ENCODE measurements at places on chromosomes 5 and 9. TPM values are rescaled to one million over a fixed set of nuclear protein-coding genes. Genes with fewer than 3 reads are reported as not detected.

The FRMD3 gene
- 11.0 TPM for total RNA-seq

The APBA1 gene
- 5.1 TPM for total RNA-seq

The SPINK13 gene
- 1.6 TPM for total RNA-seq

The PARP8 gene
- total RNA-seq, result 42.5 TPM
